ENCODE measurements at places on chromosomes 5 and 9. TPM values are rescaled to one million over a fixed set of nuclear protein-coding genes. Genes with fewer than 3 reads are reported as not detected.

Gene FAM169A
- total RNA-seq = 17.1 TPM

DNA sequence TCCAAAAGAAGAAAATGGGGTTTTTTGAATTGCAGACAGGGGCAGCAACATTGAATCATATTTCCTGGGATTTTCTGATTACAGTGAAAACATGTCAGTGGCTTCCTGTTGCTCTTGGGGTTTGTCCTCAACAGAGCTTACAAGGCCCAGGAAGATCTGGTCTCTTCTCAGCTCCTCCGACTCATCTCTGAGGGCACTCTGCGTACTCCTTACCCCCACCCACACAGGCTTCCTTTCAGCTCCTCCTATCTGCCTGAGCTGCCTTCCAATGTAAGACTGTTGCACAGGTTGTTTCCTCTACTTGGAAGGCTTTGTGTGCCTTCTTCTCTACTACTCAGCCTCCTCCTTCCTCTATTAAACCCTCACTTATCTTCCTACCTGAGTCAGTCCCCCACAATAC lies 245.1 kb upstream of the MEF2C start:
- no peaks in the 10 kb centered on the region for H3K4me1 ChIP-seq
- no peak overlapping the region for H3K27ac ChIP-seq
- H3K4me3 ChIP-seq = no peak overlapping the region

Gene GAPT
- total RNA-seq = not detected

DNA sequence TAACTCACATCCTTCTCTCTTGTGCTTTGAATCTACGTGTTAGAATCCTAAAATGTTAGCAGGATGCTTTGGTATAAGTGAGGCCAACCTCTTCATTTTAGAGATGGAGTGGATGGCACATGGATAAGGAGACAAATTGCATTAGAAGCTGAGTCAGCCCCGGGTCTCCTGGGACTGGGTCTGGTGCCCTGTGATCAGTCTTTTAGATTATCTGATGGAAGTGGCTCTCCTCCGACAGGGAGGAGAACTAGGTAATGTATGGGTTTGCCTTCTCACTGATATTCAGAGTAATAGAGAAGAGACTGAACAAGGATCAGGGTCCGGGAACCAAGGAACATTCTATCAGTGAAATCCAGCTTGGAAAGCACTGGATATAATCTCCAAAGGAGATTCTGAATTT lies 74.9 kb upstream of the TNFSF8 start:
- no peak overlapping the region for H3K27ac ChIP-seq
- no peaks in the 10 kb centered on the region for H3K36me3 ChIP-seq
- H3K27me3 ChIP-seq = no peaks in the 10 kb centered on the region
- DNase-seq = no peak
- H3K4me1 ChIP-seq = peaks cover 28% of the 10 kb centered on the region
- no peak overlapping the region for H3K4me3 ChIP-seq

GRCh38 chr9:122297512-122297911 lies 32.8 kb downstream of the MRRF start:
- peaks cover 12% of the 10 kb centered on the region for H3K36me3 ChIP-seq
- H3K4me3 ChIP-seq = no peak overlapping the region
- H3K27me3 ChIP-seq = no peaks in the 10 kb centered on the region
- H3K27ac ChIP-seq = no peak overlapping the region
- DNase-seq = no peak
- H3K4me1 ChIP-seq = no peaks in the 10 kb centered on the region

DNA sequence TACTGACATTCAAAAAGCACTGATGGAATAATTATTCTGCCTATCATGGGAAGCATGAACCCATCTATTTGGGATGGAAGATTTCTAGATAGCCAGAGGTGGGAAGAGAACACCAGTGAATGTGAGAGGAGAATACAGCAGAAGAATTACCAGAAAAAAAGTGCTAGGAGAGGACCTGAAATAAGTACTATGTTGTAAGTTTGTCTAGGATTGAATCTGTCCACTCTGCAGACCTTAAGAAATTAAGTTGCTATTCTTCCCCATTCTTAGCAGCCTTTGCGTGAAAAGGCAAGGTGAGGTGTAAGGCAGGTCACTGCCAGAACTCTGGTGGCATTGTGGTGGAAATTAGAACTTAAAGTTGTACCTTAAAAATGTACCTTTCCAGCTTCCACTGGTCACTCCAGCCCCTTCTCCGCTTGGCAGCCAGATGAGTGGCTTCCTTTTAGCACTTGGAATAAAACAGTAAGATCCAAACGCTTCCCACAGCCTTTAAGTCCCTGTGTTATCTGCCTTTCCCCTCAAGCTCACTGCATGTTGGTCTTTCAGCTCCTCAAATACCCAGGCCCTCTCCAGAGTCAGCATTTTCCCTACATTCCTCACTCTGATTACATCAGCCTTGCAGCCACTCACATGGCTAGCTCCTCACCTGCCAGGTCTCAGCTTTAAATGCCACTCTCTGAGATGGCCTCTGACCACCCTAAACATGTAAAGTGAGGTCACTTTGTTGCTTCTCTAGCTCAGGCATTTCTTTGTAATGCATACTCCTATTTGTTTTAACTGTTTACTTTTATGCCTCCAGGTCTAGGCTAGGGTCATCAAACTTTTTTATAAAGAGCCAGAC lies 253.0 kb downstream of the EPB41L4A start:
- H3K4me1 ChIP-seq = peaks cover 18% of the 10 kb centered on the region
- H3K36me3 ChIP-seq = peaks cover 20% of the 10 kb centered on the region
- H3K27ac ChIP-seq = no peak overlapping the region
- no peak overlapping the region for H3K4me3 ChIP-seq
- no peak for DNase-seq
